Activated T-helper 1 cell treated with anti-CD3 and anti-CD28 coated beads, Interleukin-12 subunit alpha, Interleukin-12 subunit beta, Interleukin-2, Interleukin-4 antibody, amounts not matched to agents 30 ng/mL and 10 ng/mL and 1 ng/mL, durations not matched to agents 14 hours and 24 hours and 36 hours (primary cell): ENCODE measurements at places on chromosomes 12 and 14. TPM values are rescaled to one million over a fixed set of nuclear protein-coding genes. Genes with fewer than 3 reads are reported as not detected.

The TRPV4 gene
- not detected in 2 replicates for total RNA-seq

- no peaks in the 10 kb centered on the region for H3K36me3 ChIP-seq
- no peak overlapping the region for H3K4me3 ChIP-seq
- no peak for DNase-seq
Observed at GRCh38 chr12:44778863-44779262, 97.3 kb downstream of the NELL2 start.

DNA sequence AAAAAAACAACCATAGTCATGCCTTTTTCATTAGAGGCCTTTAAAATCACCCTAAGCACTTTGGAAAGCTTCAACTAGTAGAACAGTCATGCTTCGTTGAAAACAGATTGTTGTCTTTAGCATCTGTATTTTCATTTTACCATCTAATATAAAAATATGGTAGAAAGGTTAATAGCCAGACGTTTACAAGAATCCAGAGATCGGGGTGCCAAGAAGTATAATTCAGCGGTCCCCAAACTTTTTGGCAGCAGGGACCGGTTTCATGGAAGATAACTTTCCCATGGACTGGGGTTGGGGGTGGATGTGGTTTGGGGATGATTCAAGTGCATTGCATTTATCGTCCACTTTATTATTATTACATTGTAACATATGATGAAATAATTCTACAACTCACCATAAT lies 138.4 kb downstream of the GLT1D1 start:
- H3K4me1 ChIP-seq: no peaks in the 10 kb centered on the region
- no peak overlapping the region for H3K27ac ChIP-seq
- no peaks in the 10 kb centered on the region for H3K36me3 ChIP-seq
- no peaks in the 10 kb centered on the region for H3K27me3 ChIP-seq

DNA sequence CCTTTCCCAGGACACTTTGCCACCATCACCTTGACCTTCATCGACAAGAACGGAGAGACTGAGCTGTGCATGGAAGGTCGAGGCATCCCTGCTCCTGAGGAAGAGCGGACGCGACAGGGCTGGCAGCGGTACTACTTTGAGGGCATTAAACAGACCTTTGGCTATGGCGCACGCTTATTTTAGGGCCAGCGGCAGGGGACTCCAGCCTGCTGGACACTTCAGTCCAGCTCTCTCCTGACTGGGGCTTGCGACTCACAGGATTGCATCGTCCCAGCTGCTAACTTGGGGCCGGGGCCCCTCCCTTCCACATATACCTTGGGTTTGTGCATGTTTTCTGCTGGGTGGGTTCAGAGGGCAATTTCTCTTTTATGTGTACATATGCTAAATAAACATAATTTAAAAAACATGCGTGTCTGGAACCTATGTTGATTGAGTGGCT lies 11.2 kb downstream of the AHSA1 start:
- no peaks in the 10 kb centered on the region for H3K27me3 ChIP-seq
- no peaks in the 10 kb centered on the region for H3K4me1 ChIP-seq
- no peak overlapping the region for H3K4me3 ChIP-seq

- H3K36me3 ChIP-seq: no peaks in the 10 kb centered on the region
- H3K27me3 ChIP-seq: peaks cover 3% of the 10 kb centered on the region
- H3K27ac ChIP-seq: no peak overlapping the region
- H3K4me3 ChIP-seq: no peak overlapping the region
- no peaks in the 10 kb centered on the region for H3K4me1 ChIP-seq
Observed at GRCh38 chr12:19248929-19249602, 119.5 kb downstream of the PLEKHA5 start.

The RHOJ gene
- not detected in 2 replicates for total RNA-seq

DNA sequence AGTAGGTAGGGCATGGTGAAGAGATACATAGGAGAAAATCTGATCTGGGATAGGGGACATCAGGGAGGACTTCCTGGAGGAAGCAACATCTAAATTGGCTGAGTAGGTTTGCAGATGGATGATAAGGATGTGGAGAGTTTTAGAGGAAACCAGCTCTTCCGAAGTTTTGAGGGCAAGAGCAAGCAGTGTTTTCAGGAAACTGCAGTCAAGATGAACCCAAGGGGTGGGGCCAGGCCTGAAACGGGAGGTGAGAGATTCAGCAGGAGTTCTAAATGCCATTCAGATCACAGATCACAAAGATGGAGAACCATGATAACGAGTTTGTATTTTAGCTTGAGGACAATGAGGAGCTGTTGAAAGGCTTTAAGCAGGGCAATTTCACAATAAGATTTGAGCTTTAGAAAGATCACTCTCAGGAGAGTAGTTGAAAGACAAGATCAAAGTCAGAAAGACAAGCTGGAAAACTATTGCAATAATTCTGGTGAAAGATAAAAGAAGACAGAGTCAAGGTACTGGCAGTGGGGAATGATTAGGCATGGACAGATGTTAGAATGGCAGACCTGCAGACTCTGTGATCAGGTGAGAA lies 70.1 kb upstream of the PLXNC1 start:
- no peak overlapping the region for H3K4me3 ChIP-seq
- H3K27ac ChIP-seq: no peak overlapping the region
- peaks cover 2% of the 10 kb centered on the region for H3K36me3 ChIP-seq
- no peak for DNase-seq
- H3K27me3 ChIP-seq: peaks cover 4% of the 10 kb centered on the region
- H3K4me1 ChIP-seq: peaks cover 20% of the 10 kb centered on the region

DNA sequence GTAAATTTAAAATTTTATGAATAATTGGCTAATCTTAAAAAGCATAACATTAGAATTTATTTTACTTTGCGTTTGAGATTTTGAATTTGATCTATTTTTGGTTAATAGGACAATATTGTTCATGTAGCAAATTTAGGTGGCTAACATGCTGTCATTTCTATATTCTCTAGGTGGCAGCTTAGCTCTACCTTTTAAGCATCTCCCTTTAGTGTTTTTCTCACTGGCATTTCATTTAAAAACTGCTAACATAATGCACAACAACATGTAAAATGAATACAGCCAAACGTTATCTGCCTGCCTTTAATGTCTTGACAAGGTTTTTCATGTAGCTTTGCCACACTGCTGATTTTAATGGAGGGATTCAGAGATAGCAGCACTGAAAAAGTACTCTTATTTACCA lies 272.4 kb upstream of the FBXO33 start:
- H3K4me1 ChIP-seq: no peaks in the 10 kb centered on the region
- no peaks in the 10 kb centered on the region for H3K27me3 ChIP-seq
- no peak overlapping the region for H3K4me3 ChIP-seq
- H3K36me3 ChIP-seq: no peaks in the 10 kb centered on the region
- no peak overlapping the region for H3K27ac ChIP-seq

DNA sequence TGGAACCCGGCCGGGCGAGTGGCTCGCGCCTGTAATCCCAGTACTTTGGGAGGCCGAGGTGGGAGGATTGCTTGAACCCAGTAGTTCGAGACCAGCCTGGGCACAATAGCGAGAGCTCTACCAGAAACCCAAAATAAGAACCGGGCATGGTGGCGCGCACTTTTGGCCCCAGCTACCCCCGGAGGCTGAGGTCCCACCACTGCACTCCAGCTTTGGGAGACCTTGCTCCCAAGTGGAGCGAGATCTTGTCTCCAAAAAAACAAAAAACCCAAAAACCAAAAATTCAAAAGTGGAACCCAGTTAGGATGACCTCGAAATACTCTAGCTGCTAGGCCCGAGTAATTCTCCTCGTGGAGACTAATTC lies 769 bp upstream of the VTI1B start:
- H3K27me3 ChIP-seq: no peaks in the 10 kb centered on the region
- no peak for DNase-seq
- peak overlapping the region; percentile 87 for H3K27ac ChIP-seq
- H3K4me1 ChIP-seq: peaks cover 46% of the 10 kb centered on the region

DNA sequence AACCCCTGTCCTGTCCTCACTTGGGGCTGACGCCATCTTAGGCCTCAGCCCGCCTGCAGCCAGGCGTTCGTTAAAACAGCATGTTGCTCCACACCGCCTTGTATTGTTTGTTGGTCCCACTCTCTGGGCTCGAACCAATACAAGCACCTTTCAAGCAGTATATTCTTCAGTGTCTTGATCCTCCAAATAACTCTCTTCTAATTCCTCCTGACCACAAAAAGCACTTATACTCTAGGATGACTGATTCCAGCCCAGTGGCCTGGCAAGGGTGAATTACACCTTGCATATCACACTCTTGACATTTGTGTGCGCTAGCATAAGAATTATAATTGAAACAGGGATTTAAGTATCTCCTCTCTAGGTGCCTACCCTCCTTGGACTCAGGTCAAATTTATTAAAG lies 7.1 kb downstream of the CCER1 start:
- H3K4me1 ChIP-seq: no peaks in the 10 kb centered on the region
- H3K36me3 ChIP-seq: no peaks in the 10 kb centered on the region
- H3K27ac ChIP-seq: no peak overlapping the region
- no peak for DNase-seq
- peaks cover 2% of the 10 kb centered on the region for H3K27me3 ChIP-seq
- H3K4me3 ChIP-seq: no peak overlapping the region

DNA sequence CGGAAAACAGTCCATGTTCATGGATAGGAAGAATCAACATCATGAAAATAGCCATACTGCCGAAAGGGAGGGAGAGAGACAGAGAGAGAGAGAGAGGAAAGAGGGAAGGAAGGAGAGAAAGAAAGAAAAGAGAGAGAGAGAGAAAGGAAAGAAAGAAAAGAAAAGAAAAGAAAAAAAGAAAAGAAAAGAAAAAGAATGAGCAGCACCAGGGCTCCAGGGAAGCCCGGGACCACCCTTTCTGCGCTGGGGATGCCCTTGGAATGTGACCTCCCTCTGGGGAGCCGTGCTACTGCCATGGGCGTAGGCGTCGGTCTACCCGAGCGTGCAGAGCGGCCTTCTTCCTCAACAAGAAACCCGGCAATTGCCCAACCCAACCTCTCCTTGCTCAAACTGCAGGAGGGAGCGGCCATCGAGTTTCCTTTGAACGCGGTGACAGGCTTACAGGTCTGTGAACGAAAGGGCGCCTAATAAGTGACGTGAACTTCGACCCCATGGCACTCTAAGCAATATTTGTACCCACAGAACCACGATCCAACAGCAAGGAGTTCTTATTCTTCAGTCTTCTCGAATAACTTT lies 16.9 kb downstream of the OR6S1 start:
- H3K27ac ChIP-seq: peak overlapping the region; percentile 87
- H3K27me3 ChIP-seq: peaks cover 51% of the 10 kb centered on the region
- peak; percentile 28 for DNase-seq
- H3K4me3 ChIP-seq: peak overlapping the region; percentile 77
- peaks cover 78% of the 10 kb centered on the region for H3K4me1 ChIP-seq

GRCh38 chr14:52481864-52482263 lies 70.4 kb downstream of the TXNDC16 start:
- H3K27me3 ChIP-seq: no peaks in the 10 kb centered on the region
- no peak overlapping the region for H3K27ac ChIP-seq
- no peak overlapping the region for H3K4me3 ChIP-seq

GRCh38 chr14:61284001-61284400 lies 2.9 kb upstream of the TMEM30B start:
- peaks cover 58% of the 10 kb centered on the region for H3K4me1 ChIP-seq
- no peak for DNase-seq
- no peaks in the 10 kb centered on the region for H3K36me3 ChIP-seq
- peaks cover 17% of the 10 kb centered on the region for H3K27me3 ChIP-seq
- H3K4me3 ChIP-seq: no peak overlapping the region

DNA sequence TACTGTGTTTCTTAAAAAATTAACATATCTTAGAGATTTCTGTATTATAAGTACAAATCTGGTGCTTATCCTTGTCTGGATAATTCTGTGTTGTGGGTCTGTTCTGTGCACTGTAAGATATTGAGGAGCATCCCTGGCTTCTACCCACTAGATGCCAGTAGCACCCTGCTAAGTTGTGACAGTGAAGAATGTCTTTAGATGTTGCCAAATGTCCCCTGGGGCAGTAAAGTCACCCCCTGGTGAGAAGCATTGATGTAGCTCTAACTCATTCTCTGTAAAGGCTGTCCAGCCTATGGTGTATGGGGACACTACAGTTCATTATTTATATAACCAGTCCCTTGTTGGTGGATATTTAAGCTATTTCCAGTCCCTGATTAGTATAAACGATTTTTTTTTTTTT lies 31.4 kb downstream of the MAP1LC3B2 start:
- H3K27me3 ChIP-seq: peaks cover 6% of the 10 kb centered on the region
- H3K4me3 ChIP-seq: no peak overlapping the region
- peaks cover 1% of the 10 kb centered on the region for H3K36me3 ChIP-seq
- no peak for DNase-seq
- H3K4me1 ChIP-seq: peaks cover 30% of the 10 kb centered on the region

DNA sequence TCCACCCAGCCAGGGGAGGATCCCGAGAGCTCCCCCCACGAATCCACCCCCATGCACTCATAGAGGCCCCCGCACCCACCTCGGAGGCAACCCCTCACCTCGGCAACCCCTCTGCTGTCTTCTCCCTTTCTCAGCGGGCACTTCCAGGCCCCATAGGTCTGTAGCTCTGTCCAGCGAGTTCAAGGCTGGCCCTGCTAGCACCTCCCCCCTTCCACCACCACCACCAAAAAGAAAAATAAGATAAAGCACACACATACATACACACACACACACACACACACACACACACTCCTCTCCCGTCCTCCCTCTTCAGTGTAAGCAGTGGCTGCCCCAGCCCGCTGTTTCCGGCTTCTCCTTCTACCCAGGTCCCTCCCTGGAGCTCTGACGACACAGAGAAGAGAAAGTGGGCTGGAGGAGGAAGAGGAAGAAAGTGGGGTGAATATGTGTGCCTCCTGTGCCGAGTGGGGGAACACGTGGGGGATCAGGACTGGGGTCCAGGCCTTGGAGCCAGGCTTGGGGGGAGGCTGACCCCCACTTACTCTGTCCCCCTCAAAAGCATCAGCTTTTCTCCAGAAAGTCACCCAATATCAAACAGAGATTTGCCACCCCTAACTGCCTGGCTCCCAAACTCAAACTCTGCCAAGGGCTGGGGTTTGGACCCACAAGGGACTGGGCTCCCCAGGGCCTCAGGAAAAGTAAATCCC lies at the start of gene STAT6:
STAT6 (minus strand) TSS at position 332 of the 704 bp plus-strand sequence. CDS start 3,084 bp downstream, outside the sequence.
- peak within 1 kb of the TSS; percentile 98 for H3K27ac ChIP-seq
- no peaks in the 10 kb centered on the region for H3K27me3 ChIP-seq
- peaks cover 51% of the 10 kb centered on the region for H3K4me1 ChIP-seq
- peak; percentile 84 for DNase-seq
- peaks cover 20% of the 10 kb centered on the region for H3K36me3 ChIP-seq

The ACOT2 gene
- 5.5 and 5.9 TPM in 2 replicates for total RNA-seq

The RTN1 gene
- total RNA-seq: not detected in 2 replicates

GRCh38 chr12:70364695-70365397 lies 1.2 kb upstream of the KCNMB4 start:
- H3K4me1 ChIP-seq: peaks cover 20% of the 10 kb centered on the region
- H3K27ac ChIP-seq: no peak overlapping the region
- peak overlapping the region; percentile 78 for H3K4me3 ChIP-seq
- no peak for DNase-seq

- no peaks in the 10 kb centered on the region for H3K36me3 ChIP-seq
- H3K27me3 ChIP-seq: no peaks in the 10 kb centered on the region
- peaks cover 13% of the 10 kb centered on the region for H3K4me1 ChIP-seq
- DNase-seq: no peak
- no peak overlapping the region for H3K4me3 ChIP-seq
Observed at GRCh38 chr14:77311217-77311616, 9.5 kb downstream of the POMT2 start.
